ENCODE measurements at places on chromosomes 7 and 10.

DNA sequence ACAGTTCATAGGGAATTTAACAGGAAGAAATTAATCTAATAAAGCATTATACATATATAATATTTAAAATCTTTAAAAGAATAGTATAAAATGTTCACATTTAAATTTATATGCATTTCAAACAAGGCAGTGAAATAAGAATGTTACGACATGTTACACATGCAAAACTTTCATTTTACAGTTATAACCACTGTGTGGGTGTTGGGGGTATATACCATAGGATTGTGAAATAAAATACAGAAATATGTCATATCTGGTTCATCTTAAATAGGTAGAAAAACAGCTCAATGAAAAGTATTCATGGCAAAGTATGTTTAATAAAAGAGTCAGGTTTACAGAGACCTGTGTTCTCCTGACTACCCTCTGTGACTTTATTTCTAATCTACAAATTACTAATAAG lies 45.6 kb downstream of the CHCHD3 start:
- DNase-seq = no peak

- no peak for DNase-seq
Measured at GRCh38 chr10:56035489-56035888, 325.6 kb downstream of the ZWINT start.

- DNase-seq = no peak
Measured at GRCh38 chr10:115826396-115826795, 446.6 kb downstream of the GFRA1 start.

DNA sequence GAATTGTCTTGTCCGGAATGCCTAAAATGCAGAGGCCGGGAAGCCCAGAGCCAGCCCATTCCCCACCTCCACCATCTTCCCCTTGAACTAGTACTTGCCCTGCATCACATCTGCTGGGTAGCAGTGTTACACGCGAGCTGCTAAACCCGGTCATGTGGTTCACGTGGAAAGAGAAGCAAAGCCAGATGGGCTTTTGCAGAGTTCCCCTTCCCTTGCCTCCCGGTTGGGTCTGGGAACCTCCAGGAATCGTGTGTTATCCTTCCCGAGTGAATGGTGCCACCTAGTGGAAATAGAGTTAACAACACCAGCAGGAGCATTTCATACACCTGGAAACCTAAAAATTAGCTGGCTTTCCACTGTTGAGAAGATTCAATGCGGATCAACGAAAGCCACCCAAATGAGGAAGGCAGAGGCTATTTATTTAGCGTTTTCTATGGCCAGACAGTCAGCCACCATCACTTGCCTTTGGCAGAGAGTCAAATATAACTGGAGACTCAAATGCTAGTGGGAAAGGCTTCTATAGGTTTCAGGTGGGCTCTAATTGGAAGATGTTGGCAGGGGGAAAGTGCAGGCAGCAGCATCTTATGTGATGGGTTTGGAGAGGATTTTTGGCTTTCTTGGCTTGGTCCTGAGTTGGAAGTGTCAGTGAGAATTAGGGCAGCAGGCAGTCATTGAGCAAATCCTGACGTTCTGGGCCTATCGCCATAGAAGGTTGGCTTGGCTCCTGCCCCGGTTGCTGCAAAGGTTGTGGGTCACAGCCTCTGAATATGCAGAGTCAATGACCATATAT lies 12.9 kb upstream of the DENND2A start:
- no peak for DNase-seq

- no peak for DNase-seq
Measured at GRCh38 chr10:51894771-51895578, 195.6 kb upstream of the CSTF2T start.
